ENCODE measurements at places on chromosomes 6 and 20.

- no peak for DNase-seq
These were observed 4.5 kb downstream of the MRPL14 start for GRCh38 chr6:44122801-44123200.

GRCh38 chr6:26576407-26576843 lies 20.3 kb upstream of the ABT1 start:
- DNase-seq: no peak

- DNase-seq: no peak
These were observed 388.2 kb downstream of the TBC1D32 start for GRCh38 chr6:120945905-120946594.

DNA sequence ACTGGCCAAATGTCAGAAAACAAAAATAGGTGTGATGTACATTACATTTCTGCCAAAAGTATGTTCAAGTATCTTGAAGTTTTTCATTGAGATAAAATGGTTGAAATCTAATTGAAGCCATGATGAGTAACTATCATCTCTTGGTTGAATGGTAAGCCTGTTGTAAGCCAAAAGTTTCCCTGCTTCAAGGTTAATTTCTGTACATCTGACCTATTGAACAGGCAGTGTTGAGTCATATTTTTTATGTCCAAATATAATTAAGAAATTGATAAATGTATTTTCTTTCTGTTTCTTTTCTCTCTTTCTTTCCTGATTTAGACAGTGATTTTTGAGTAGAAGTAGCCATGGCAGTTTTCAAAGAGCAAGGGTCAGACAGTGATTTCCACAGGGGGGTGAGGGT lies 4.4 kb downstream of the RREB1 start:
- DNase-seq: no peak

DNA sequence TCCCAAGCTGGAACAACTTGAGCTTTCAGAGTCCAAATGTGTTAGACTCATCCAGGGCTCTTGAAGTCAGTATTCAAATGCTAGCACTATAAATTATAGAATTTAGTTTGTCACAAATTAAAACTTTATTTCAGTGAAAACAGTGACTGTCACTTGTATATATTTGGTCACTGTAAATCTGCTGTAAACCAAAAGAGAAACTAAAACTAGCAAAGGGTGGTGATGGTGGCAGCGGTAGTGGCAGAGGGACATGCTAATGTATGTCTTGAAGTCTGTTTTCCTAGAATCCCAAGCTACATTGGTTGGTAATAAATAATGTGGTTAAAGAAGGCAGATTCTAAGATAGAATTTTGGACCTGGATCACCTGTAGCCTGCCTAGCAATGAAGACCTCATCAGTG lies 140.4 kb upstream of the CENPW start:
- DNase-seq: no peak

- DNase-seq: no peak
These were observed 17.5 kb downstream of the NCR2 start for GRCh38 chr6:41352907-41353306.

DNA sequence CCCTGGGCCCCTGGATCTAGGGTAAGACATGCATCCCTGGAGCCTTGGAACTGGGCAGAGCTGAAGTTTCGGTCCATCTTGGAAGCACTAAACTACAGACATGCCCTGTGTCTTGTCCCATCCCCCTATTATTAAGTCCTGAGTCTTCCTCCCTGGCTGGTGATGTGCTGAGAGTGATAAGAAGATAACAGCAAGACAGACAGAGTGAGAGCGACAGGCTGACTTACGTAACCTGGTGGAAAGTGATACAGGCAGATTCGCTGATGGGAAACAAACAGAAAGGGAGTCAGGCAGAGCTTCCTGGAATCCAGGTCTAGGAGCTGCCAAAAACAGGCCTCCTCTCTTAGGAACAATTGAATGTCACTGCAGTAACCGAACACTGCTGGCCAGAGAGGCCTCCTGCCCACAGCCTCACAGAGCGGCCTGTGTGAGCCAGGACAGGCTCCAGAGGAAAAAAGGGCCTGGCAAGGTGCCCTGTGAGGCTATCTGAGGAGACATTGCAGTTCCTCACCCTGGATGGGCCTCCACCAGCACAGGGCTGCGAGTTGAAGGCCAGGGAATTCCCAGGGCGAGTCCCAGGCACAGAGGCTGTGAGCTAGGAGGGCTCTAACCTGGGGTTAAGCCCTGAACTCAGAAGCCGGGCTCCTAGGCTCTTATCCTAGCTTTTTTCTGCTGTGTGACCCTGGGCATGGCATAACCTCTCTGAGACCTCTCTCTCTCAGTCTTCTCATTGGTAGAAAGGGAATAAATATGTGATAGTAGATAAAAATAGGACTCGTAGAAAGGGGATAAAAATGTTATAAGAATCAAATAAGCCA lies 34.2 kb upstream of the B4GALT5 start:
- DNase-seq: no peak

DNA sequence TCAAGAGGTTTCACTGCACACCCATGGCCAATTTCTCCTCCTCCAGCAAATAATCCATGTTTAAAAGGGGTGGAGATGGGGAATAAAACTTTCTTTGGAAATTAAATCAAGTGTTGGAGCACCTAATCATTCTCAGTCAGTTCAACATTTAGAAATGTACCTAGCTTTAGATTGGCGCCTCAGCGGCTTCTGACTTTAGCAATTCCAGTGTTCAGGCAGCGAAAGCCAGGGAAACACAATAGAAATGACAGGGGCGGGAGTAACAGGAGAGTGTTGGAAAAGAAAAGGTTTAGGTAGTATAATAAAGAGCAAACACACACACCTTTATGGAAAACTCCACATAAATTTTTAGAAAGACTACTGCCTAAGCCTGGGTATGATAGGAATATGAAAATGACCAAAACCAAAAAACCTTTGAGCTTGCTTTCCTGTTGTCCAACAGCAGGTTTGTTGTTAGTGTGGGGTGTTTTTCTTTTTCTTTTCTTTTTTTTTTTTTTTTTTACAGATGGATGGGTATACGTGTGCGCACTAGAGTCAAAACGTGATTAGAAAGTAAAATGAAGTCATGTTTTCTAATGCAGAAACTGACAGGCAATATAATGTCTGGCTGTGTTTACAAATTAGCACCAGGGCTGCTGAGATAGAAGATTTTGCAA lies 7.7 kb downstream of the TFAP2A start:
- no peak for DNase-seq

DNA sequence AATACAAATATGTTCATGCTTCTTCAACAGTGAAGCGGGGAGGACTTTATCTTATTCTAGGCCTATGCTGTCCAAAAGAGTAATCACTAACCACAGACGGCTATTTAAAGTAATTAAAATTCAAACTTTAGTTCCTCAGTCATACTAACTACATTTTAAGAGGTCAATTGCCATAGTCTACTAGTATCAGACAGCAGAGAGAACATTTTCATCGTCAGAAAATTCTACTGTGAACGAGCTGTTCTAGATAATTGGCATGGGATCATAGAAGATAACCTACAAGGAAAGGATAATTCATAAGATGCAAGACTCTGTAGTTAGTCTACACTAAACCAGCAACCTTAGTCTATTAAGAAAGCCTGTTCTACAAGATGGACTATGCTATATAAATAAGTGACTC lies 44.4 kb downstream of the PRKN start:
- no peak for DNase-seq

GRCh38 chr6:41426438-41426851 lies 91.0 kb downstream of the NCR2 start:
- no peak for DNase-seq

GRCh38 chr20:47747669-47748031 lies 37.6 kb downstream of the SULF2 start:
- no peak for DNase-seq

- DNase-seq: no peak
These were observed 388.8 kb downstream of the RNGTT start for GRCh38 chr6:88574651-88575050.

GRCh38 chr6:40681622-40682021 lies 94.5 kb upstream of the LRFN2 start:
- no peak for DNase-seq

GRCh38 chr20:38724626-38725147 lies 401 bp downstream of the SLC32A1 start:
- no peak for DNase-seq

DNA sequence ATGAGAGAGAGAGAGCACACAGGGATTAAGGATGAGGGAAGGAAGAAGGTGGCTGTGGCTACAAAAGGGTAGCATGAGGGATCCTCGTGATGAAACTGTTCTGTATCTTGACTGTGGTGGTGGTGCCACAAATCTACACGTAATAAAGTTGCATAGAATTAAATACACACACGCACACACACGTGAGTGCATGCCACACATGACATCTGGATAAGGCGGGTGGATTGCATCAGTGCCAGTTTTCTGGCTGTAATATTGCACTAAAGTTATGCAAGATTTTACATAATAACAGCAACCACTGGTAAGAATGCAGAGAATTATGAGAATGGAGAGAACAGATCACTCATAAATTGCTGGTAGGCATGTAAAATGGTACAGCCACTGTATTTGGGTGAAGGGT lies 16.9 kb upstream of the STK35 start:
- DNase-seq: no peak

DNA sequence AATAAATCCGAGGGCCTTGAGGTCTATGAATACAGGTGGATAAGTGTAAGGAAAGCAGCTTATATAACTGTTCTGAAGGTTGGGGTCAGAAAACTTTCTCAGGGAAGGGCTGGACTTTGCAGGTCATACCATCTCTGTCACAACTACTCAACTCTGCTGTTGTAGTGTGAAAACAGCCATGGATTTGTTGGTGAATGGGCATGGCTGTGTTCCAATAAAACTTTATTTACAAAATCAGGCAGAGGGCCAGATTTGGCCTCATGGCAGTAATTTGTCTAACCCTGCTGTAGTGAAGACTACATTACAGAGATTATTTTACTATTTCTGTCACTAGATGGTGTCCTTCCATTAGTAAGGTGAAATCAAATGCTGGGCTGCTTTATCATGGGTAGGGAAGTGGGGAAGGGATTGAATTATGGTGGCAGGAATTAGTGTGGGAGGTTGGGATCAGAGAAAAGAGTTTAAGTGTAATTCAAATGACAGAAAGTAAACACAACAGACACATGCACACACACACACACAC lies 409.6 kb upstream of the CHD6 start:
- no peak for DNase-seq

- DNase-seq: no peak
These were observed 5.6 kb upstream of the CHD6 start for GRCh38 chr20:41623625-41624375.

DNA sequence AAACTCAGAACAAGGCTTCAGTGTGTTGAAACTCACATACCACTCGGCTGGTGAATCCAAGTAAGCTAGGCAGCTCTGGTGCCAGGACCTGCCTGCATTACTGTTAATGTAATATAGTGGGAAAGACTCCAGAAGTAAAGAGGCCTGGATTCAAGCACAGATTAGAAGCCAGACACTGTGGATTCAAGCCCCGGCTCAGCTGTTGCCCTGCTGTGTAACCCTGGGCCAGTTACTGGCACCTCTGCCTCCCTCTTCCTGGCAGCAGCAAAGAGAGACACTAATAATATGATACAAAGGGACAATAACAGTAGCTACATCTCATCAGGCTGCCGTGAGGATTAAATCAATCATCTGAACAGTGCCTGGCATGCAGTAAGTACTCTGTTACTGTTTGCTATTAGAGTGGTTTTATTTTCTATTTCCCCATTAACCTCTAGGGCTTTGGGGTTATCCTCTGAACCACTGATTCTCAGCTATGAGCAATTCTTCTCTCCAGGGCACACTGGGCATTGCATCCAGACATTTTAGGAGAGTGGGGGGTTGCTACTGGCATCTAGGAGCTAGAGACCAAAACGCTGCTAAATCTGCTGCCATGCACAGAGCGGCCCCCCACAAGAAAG lies 92.9 kb downstream of the ZMYND8 start:
- DNase-seq: no peak

DNA sequence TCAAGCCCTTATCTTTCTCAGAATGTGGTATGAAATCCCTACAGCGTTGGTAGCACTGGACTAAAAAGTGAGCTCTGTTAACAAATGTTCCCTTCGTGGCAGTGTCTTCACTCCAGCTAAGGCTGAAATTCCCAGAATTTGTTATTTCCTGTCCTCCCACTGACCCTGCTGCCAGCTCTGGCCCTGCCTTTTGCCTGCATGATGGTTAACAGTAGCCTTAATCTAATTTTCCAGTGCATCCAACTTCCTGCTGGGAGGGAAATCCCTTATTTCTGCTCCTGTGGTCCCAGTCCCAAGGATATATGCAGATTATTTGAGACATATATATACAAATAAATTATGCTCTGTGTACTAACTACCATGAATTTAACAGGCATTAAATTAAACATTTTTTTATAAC lies 157.2 kb upstream of the CARMIL1 start:
- no peak for DNase-seq

- DNase-seq: no peak
These were observed 10.4 kb upstream of the RNF182 start for GRCh38 chr6:13914351-13914750.

DNA sequence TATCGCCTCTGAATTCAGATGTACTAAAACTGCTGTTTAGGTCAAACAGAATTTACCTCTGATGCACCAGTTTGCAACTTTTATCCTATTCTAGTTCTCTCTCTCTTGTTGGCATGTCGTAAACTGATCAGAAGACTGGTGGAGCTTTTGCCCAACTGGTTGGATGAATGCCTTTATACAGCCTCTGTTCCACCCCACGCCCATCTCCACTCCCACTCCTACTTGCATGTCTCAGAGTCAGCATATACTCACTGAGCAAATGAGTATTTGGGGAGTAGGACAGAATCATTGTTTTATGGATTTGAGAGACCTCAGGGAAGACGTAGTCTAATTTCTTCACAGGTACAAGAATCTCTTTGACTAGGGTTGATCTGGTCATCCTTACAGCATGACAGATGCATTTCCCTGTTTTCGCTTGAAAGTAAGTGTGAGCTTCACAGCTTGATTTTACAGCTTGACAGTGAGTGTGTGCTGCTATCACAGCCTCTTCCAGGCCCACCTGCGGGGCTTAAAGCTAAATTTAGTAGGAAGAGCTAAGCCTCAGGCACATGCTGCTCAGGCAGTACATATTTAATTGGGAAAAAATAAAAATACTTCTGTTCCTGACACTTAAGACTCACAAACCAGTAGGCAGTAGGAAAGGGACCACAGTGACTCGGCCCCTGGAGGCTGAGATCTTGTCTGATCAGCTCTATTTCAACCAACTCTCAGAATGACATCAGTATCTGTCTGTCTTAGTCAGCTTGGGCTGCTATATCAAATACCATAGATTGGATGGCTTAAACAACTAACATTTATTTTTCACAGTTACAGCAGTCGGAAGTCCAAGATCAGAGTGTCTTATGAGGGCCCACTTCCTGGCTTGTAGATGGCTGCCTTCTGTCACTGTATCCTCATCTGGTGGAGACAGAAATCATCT lies 30.4 kb downstream of the TRMT6 start:
- DNase-seq: no peak

DNA sequence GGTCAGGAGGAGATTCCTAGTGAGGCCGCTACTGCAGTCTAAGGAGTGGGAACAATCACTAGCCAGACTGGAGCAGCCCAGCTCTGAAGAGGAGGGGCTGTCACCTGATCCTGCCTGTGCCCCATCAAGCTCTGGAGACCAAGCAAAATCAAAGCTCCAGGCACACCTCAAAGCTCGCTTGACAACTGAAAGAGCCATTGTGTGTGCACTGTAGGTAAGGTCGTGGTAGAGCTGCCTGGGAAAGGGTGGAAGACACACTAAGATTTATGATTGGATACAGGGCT lies 58.2 kb downstream of the CSE1L start:
- DNase-seq: no peak

- DNase-seq: no peak
These were observed 255.0 kb downstream of the HACE1 start for GRCh38 chr6:104604685-104605084.
